ENCODE measurements at places on chromosomes 6 and 20.

DNA sequence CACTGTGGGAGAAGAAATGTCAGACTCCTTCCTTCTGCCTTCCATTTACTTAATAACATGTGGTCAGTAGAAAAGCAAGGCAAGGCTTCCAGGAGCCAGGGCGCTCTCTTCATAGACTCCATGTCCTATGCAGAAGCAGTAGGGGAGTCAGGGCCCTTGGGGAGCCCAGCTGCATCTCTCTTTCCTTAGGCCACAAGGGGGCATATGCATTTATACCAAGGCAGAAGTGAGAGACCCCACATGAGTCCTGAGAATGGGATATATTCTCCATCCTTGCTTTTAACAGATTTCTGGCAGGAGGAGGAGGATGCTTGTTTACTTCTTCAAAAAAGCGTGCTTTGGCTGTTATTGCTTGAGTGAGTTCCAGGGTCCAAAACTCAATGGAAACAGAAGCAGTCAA lies 198.5 kb downstream of the HIVEP2 start:
- DNase-seq = peak; percentile 17

- DNase-seq = no peak
Observed at GRCh38 chr6:31560697-31561058, 11.4 kb upstream of the LTA start.

DNA sequence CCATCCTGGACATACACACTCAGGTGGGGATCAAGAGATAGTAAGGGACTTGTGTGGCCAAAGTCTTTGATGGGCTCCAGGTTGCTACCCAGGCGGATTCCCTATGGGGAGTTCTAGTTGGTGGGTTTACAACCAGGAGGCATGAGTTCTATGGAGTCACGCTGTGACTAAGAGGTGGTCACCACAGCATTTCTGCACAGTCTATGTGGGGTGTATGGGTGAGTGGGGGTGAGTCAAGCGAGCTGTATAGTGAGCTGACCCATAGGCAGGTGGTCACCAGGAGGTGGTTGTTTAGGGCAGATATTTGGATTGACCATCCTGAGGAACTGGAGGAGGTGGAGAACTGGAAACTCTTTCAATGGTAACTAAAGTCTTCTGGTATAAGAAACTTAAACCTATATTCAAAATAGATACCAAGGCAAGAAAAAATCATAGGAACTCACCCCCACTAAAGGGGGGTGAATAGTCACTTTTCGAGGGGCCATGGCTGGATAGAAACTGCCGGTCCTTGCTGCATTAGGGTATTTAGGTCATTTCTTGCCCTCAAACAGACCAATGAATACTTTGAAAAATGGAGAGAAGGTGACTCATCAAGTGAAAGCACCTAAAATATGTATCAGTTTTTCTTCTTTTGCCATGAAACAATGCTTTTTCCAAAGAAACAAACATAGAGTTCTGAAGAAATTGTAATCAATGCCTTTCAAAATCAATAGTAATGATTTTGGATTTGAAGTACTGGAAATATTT lies 84.3 kb upstream of the NRN1 start:
- DNase-seq = no peak

DNA sequence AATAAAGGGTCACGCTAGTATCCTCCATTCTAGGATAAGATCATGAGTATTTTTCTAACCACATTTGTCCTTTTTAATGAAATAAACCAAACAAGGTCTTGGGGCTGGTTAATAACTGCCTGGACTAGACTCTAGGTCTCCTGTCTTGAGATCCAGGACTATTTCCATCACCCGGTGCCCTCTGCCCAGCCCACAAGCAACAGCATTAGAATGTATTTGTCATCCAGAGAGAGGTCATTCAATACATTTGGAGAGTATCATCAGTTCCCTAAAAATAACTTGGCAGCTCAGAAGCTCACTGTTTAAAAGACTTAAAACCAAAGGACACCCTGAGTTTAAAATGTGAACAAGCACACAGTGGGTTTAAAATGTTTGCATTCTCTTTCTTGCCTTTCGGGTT lies 4.4 kb upstream of the RBM24 start:
- DNase-seq = no peak

- peak; percentile 92 for DNase-seq
Observed at GRCh38 chr6:7725849-7726415, at the start of gene BMP6. TSS of gene BMP6 (plus strand) at chr6:7726099. CDS start at chr6:7726956, 857 bp downstream.

- peak; percentile 53 for DNase-seq
Observed at GRCh38 chr20:57902473-57902872, 192.7 kb upstream of the PMEPA1 start.

DNA sequence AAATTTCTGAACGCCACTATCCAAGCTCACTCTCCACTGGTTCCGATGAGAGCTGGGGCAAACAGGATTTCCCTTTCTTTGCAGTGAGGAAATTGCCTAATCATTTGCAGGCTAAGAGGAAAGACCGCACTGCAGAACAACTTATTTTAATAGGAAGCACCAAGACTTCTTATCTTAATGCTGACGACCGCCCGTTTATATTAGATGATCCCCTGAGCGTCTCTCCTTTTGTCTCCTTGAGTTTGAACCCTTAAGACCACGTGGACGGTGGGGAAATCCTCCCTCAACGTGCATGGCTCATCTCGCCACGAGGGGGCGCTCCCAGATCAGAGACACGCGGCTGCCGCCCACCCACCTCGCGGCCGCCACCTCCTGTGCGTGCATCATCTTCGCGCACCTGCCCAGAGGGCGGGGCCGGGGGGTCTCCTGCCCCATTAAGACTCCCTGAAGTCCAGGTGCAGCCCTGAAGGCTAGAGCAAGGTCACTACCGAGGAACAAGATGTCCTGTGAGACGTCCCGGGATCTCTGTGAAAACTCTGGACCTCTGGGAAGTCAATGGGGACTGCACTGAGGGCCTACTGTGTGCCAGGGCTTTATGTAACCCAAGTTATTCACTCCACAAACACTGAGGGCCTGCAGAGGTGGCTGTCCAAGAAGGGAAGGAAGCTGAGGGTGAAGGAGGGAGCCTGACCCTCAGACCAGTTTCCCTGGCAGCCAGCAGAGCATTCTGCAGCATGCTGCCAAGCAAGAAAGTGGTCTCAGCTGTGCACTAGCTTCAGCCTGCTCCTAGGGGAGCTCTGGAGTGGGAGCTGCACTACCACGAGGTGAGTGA lies 28.1 kb downstream of the PDYN start:
- peak; percentile 83 for DNase-seq

GRCh38 chr20:34921436-34921835 lies 34.2 kb downstream of the GSS start:
- no peak for DNase-seq

GRCh38 chr6:2158596-2159271 lies 86.7 kb downstream of the GMDS start:
- no peak for DNase-seq

DNA sequence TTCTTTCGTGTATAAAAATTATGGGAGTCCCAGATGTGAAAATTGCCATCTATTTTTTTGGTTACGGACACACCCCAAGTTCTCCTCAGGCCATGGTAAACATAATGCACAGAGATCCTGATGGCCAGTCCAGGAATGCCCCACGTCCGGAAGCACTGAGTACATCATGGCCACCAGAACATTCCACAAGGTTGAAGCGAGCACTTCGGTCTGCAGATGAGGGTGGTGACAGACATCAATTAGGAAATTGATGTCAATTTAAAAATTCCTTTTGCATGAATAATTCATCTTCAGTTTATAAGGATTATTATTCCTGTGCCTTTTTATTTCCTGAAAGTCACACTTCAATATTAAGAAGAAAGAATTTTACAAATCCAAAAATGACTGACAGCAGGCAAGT lies 13.2 kb upstream of the EXOC2 start:
- DNase-seq = no peak

DNA sequence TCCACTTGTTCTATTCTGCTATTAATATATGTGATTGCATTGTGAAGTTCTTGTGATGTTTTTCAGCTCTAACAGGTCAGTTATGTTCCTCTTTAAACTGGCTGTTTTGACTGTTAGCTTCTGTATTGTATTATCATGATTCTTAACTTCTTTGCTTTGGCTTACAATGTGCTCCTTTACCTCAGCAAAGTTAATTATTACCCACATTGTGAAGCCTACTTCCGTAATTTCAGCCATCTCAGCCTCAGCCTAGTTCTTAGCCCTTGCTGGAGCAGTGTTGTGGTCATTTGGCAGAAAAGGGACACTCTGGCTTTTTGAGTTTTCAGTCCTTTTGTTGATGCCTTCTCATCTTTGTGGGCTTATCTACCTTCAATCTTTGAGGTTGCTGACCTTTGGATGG lies 440.2 kb downstream of the TBC1D32 start:
- no peak for DNase-seq

- no peak for DNase-seq
Observed at GRCh38 chr20:41889844-41890224, 271.7 kb upstream of the CHD6 start.

DNA sequence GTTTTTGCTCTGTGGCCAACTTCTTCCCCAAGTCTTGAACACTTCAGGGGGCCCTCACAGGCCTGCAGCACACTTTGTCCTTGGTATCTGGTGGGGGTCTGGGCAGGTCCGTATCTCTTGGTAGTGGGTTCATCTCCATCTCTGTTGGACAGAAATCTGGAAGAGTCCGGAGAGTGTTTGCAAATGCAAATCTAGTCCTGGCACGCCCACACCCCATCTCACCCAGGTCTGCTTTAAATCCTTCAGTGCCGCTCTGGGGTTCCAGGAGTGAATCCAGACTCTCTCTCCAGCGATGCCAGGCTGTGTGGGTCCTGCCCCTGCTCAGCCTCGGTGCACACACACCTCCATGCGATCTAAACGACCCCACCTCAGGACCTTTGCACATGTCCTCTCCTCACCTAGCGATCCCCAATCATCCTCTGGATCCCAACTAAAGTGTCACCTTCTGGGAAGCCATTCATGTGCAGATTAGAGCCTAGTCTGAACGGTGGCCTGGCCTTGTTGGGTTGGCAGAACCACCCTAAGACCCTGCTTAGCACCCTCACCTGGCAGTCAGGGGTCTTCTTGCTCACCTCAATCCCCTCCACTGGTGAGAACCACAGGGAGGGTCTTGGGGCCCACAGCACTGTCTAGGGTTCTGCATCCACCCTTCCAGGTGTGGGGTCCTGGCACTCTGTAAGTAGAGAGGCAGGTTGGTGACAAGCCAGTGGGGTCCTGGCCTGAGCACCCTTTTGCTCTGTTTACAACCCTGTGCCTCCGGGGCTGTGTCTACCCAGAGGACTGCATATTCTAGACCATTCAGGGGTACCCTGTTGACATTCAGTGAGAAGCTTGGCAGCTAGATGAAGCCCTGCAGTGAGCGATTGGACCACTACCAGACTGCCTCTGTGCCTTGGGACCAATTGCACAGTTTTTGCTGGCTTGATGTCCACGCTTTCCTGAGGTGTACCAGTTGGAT lies 100.8 kb downstream of the SYCP2 start:
- DNase-seq = no peak

- no peak for DNase-seq
Observed at GRCh38 chr20:3811467-3812258, 8.7 kb upstream of the AP5S1 start.

- no peak for DNase-seq
Observed at GRCh38 chr6:158085261-158086053, 82.6 kb downstream of the SERAC1 start.

GRCh38 chr6:43575105-43575771 lies 600 bp downstream of the XPO5 start:
- no peak for DNase-seq

DNA sequence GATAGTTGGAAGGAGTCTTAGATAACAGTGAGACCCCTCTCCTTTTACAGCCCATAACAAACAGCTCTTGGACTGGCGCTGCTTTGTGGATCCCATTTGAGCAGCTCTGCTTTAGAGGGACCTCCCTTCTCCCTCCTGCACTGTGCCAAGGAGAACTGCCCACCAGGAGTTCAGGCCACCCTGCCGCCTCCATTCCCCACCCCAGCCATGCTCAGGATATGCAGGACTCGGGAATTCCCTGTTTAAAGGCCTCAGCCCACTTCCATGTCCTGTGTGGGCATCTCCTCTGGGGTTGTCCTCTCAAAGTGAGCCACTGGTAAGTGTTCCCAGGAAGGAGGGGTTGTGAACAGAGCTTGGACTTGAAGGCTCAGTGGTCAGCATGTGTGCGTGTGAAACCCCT lies 312.6 kb upstream of the RNF24 start:
- no peak for DNase-seq

- DNase-seq = no peak
Observed at GRCh38 chr20:23027721-23028120, 7.4 kb upstream of the SSTR4 start.

- DNase-seq = no peak
Observed at GRCh38 chr20:28562510-28562898, 2695.0 kb upstream of the DEFB115 start.

DNA sequence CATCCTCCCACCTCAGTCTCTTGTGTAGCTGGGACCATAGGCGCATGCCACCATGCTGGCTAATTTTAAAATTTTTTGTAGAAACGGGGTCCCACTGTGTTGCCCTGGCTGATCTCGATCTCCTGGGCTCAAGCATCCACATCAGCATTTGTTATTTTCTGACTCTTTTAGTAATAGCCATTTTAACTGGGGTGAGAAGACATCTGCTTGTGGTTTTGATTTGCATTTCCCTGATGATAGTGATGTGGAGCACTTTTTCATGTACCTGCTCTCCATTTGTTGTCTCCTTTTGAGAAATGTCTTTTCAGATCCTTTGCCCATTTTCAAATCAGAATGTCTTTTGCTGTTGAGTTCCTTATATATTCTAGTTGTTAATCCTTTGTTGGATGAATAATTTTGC lies 22.2 kb upstream of the TULP4 start:
- DNase-seq = no peak

DNA sequence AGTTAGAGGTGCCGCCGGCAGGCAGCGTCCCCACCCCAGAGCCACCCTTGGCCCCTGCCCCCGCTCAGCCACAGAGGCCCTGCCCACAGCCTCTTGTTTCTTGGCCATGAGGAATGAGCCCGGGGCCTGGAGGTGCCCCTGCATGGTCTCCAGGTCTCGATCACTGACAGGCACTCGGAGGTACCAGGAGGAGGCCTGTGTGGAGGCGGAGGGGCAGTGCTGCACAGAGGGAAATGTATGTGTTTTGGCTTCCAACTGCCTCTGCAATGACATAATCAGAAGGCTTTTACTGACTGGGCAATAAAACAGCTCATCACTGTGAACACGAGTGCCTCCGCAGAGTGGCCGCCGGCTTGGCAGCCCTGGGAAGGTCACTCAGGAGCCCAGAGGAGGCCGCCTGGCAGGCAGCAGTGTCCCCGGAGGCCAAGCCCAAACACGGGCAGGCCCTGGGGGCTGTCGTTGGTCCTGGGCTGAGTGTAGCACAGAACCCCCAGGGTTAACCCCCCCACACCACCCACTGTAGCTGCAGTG lies 61.1 kb upstream of the GATA5 start:
- no peak for DNase-seq

DNA sequence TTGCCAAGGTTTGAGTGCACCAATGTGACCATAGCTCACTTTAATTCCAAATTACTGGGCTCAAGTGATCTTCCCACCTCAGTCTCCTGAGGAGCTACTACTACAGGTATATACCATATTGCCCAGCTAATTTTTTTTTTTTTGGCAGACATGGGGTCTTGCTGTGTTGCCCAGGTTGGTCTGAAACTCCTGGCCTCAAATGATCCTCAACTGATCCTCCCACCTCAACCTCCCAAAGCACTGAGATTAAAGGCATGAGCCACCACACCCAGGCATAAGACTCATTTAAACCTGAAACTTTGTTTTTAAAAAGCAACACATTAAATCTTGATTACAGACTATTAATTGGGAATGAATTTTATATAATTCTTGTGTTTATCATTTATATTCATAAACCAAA lies 67.7 kb downstream of the ARHGAP18 start:
- no peak for DNase-seq

- no peak for DNase-seq
Observed at GRCh38 chr20:20498076-20498861, 130.4 kb downstream of the INSM1 start.

- DNase-seq = peak; percentile 54
Observed at GRCh38 chr20:59087829-59088433, 45.3 kb upstream of the PRELID3B start.
